Tongue (tissue), 3 donors: ENCODE measurements at places on chromosomes 1 and 21. TPM values are rescaled to one million over a fixed set of nuclear protein-coding genes. Genes with fewer than 3 reads are reported as not detected.
A peak's percentile ranks its signal among the peaks of the same experiment; 100 is the strongest.

Gene TDRD5
- total RNA-seq, result 0.82 TPM

- peak; percentile 22 for DNase-seq
Observed at GRCh38 chr1:17610713-17611112, 71.2 kb downstream of the ARHGEF10L start.

Gene SSR2
- 282 TPM for total RNA-seq

GRCh38 chr1:231527586-231528171 is 790 bp upstream of the TSNAX start:
- DNase-seq, result no peak

Gene POU3F1
- total RNA-seq, result 1.5 TPM

DNA sequence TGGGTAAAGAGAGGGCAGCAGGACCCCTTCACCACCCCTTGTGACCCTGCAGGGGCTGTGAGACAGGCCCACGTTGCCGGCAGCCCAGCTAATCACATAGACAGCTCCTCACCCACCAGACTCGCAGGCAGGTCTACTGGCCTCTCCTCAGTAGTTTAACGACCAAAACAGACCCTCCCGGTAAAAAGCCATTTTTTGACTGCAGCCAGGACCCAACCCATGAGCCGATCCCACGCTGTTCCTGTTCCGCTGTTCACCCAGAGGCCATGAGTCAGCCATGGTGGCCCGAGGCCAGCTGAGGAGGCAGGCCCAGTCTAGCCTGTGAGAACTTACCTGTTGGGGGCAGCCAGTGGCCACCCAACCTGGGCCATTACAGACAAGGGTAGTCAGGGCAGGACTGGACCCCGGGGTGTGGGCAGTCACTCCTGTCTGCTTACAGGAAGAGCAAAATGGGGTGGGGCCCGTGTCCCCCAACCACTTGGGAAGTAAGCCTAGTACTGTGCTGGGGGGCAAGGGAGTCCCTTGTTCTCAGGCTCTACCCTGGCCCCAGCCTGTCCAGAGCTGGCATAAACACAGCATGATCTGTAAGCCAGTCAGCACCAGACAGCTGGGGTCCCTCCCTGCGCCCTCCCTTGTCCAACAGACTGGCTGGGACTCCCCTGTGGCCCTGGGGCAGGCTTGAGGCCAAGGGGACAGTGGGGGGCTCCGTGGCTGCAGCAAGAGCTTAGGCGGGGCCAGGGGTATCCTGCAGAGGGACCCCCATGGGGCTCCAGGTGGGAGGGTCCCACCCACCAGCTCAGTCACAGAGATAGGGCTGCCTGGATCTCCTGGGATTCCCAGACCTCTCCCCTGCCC is 61.9 kb downstream of the WNT9A start:
- DNase-seq, result peak; percentile 66

- DNase-seq, result peak; percentile 79
Observed at GRCh38 chr1:226827458-226827857, 43.0 kb upstream of the PSEN2 start.

Gene TFF2
- total RNA-seq, result not detected

Gene KCNJ6
- 0.82 TPM for total RNA-seq

GRCh38 chr1:178539291-178539690 is 26.4 kb downstream of the TEX35 start:
- DNase-seq, result no peak
